NK-92 treated with Interleukin-12 subunit alpha and Interleukin-12 subunit beta, amount 100 ng/mL, for 24 hours (cell line): ENCODE measurements at places on chromosomes 7 and 10.

- peak; percentile 14 for DNase-seq
These were observed 134.3 kb downstream of the PRKCQ start for GRCh38 chr10:6445671-6446316.

DNA sequence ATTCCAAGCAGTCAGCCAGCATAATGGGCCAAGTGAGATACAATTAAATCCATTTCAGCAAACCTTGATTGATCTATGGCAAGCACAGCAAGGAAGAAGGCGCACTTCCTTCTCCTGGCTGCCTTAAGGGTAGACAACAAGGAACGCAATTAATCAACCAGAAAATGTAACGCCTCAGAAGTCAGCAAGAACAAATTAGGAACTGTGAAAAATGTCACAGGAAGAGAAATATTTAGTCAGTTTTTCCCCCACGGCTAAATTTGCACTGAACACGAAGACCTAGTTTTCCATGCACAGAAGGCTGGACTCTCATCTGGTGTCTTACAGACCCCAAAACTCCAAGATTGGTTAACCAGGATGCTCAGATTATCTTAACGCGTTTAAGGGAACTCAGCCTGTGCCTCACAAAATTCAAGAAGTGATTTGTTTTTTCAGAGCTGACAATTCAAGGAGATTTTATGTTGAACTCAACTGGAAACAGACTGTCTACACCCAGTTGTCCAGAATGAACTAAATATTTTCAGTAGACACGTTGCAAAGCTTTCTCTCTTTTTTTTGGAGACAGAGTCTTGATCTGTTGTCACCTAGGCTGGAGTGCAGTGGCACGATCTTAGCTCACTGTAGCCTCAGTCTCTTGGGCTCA, 14.2 kb downstream of the SNX8 start:
- DNase-seq, result no peak

DNA sequence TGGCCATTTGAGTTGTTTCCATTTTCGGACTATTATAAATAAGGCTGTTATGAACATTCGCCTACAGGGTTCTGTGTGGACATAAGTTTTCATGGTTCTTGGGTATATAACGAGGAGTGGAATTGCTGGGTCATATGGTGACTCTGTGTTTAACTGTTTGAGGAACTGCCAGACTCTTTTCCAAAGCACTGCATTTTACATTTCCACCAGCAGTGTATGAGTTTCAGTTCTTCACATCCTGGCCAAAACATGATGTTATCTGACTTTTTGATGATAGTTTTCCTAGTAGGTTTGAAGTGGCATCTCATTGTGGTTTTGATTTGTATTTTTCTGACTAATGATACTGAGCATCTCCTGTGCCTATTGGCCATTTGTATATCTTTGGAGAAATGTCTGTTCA, 5.4 kb downstream of the SUV39H2 start:
- no peak for DNase-seq

GRCh38 chr10:132832186-132832969, 46.4 kb upstream of the NKX6-2 start:
- DNase-seq, result no peak

GRCh38 chr7:158448430-158449100, 139.1 kb downstream of the PTPRN2 start:
- no peak for DNase-seq

- no peak for DNase-seq
These were observed 580 bp downstream of the MRPS16 start for GRCh38 chr10:73251683-73252444.

DNA sequence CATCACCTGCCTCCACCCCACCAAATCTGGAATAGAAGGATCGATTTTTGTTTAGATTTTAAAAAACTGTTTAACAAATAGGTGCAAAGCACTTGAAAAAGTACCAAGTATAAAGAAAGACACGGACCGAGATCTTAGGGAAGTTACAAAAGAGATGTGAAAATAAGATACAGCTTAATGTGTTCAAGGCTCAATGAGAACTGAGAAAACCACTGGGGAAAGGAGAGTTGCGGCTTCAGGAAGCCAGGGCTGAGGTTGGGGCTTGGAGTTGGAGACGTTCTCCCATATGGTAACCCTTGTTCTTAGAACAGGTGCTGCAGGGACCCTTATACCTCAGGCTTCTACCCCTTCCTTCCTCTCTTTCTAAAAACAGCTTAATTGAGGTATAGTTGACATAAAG, 140.2 kb downstream of the FANK1 start:
- DNase-seq, result no peak
